HFFc6 (cell line): ENCODE measurements at places on chromosomes 12 and 14.

DNA sequence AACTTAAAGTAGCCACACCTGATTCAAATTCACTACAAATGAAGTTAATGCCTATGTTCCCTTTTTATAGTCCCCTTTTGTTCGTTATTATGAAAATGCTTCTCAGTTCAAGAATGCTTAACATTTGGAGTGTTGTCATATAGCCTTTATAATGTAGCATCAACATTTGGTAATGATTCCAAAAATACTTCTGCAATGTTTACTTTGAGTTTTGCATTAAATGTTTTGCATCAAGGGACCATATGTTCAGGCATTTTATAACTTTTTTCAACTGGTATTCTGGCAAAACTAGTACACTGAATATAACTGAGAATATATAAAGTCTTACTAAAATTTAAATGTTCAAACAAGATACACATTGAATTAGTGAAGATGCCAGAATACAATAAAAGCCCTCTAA is 209.6 kb upstream of the SLC16A7 start:
- no peak for DNase-seq

- no peak for DNase-seq
These were observed 512 bp downstream of the PDE1B start for GRCh38 chr12:54549774-54550451.

DNA sequence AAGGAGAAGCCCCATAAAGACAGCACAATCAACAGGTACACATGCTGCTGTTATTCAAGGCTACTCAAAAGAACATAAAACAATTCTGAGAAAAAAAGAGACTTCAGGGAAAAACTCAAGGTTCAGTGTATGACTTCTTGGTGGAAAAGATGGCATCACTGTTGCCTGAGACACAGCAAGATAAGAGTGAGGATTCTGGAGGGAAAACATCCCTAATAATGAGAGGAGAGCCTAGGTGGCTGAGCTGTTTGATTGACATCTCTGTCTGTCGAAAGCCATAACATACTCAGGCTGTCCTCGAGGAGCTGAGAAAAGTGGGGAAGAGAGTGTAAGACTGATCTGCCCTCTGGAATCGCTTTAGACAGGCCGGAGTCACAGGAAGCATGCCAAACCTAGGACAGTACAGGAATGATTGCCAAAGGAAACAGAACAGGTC is 193.4 kb upstream of the AMIGO2 start:
- DNase-seq, result no peak

GRCh38 chr14:91858536-91859275 is 8.6 kb downstream of the TC2N start:
- DNase-seq, result peak; percentile 69

DNA sequence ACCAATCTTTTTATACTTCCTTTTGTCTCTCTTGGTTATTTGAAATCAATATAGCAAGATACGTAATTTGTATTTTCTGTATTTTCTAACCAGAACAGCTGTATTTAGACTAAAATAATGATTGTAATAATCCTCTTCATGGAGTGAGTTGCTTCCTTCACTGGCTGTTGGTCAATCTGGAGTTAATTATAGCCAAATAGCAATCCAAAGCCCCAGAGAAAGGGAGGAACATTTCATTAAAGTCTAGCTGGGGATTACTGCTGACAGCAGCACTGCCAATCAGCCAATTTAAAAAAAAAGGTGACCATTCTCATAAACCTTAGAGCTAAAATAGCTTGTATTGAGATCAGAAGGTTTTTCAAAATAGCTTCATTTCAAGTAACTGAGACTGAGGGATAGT is 118.0 kb downstream of the TRHDE start:
- DNase-seq, result no peak

DNA sequence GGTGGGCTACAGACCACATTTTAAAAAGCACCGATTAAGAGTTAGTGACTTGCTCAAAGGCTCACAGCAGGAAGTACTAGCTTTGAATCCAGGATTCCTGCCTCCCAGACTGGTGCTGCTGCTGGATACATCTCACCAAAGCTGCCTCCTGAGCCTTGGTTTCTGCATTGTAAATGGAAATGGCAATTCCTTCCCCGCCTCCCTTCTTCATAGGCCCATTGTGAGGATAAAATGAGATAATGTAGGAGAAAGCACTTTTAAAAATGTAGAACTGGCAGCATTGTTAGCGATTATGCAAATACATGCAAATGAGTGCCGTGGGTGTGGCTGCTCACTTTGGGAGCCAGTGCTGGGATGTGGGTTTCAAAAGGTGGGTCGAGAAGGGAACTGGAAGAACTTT is 15.4 kb downstream of the PDE1B start:
- DNase-seq, result no peak

DNA sequence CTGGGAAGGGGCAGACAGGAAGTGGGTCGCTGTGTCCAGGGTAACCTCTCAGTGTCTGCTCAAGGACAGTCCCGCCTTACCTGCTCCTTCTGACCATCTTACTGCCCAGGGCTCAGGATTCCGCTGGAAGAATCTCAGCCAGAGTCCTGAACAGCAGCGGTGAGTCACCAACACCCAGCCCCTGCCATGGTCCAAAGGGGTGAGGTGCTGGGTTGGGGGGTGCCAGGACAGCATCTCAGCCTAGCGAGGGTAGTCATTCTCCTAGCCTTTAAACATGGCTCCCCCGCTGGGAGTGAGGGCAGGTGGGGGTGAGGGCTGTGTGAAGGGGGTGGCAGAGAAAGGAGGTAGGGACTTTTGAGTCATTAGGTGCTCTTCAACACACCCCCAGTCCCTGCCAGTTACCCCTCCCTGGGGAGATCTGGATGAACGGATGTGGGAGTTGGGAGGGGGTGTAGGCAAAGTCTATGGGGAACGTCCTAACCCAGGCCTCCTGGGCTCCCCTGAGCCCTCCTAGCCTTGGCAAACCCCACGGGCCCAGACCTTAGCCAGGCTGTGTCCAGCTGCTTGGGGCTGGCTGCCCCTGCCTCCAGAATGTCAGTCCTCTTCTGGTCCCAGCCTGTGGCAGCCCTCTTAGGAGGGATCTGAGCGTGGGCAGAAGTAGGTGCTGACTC is 2.5 kb downstream of the TAMALIN start:
- no peak for DNase-seq

GRCh38 chr12:125351788-125352187 is 286.6 kb downstream of the AACS start:
- no peak for DNase-seq

GRCh38 chr12:69834147-69834546 is 9.1 kb downstream of the MYRFL start:
- no peak for DNase-seq

GRCh38 chr12:131202592-131203378 is 249.1 kb downstream of the ADGRD1 start:
- DNase-seq, result no peak

GRCh38 chr12:26953447-26953846 is 15.2 kb downstream of the FGFR1OP2 start:
- peak; percentile 26 for DNase-seq
